ENCODE measurements at places on chromosomes 4 and X.

GRCh38 chrX:42992199-42992943 is 214.4 kb upstream of the PPP1R2C start:
- DNase-seq = no peak

DNA sequence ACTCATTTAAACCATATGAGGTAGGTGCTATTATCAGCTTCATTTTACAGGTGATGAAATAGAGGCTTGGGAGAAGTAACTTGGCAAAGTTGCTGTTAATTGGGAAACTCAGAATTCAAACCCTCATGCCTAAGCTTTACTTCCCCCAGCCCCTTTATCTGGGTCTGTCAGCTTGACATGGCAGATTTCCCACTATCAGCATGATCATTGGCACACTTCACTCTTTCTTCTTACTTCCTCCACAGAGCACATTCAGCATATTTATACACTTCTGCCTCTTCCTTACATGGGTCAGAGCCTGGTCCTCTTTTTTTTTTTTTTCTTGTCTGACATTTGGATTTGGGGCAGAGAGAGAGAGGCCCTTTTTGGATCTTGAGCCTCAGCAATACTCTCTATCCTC is 56.5 kb upstream of the ARX start:
- no peak for DNase-seq

- peak; percentile 66 for DNase-seq
Measured at GRCh38 chr4:175071123-175071522, 153.0 kb downstream of the ADAM29 start.

DNA sequence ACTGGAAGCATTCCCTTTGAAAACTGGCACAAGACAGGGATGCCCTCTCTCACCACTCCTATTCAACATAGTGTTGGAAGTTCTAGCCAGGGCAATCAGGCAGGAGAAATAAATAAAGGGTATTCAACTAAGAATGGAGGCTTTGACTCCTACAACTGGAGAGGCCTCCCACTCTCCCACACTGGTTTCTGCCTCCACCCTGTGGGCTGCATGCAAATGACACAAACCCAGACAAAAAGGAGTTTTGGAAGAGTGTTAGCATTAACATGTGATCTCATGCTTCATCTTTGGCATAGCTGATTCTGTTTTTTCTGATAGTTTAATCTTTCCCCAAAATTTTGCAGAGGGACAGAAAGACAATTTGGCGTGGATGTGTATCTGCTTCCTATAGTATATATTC is 80.8 kb upstream of the IQCM start:
- DNase-seq = peak; percentile 65

GRCh38 chr4:60737858-60738257 is 462.3 kb upstream of the ADGRL3 start:
- peak; percentile 75 for DNase-seq

DNA sequence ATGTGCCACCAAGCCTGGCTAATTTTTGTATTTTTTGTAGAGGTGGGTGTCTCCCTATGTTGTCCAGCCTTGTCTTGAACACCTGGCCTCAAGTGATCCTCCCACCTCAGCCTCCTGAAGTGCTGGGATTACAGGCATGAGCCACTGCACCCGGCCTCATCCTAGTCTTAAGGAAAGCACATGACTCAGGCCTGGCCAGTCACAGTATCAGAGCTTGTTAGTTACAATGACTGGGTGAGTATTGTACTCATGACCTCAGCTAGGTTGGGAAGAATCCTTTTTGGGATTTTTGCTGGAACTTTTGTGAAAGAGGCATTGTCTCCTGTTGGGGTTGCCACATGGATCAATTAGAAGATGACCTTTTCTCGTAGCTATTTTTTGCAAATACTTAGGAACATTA is 292.8 kb downstream of the RAPGEF2 start:
- DNase-seq = no peak

- DNase-seq = no peak
Measured at GRCh38 chr4:85773372-85773771, 298.4 kb downstream of the ARHGAP24 start.

GRCh38 chr4:112517067-112517634 is 1.2 kb upstream of the NEUROG2 start:
- no peak for DNase-seq

- no peak for DNase-seq
Measured at GRCh38 chr4:72031868-72032608, at the start of gene NPFFR2. Gene NPFFR2 (plus strand): TSS chr4:72032000. CDS start chr4:72128592, 96,592 bp downstream.
